Stimulated activated CD4-positive, alpha-beta T cell treated with anti-CD3 and anti-CD28 coated beads, Interleukin-12 subunit alpha, Interleukin-12 subunit beta, amount 100 ng/mL, for 48 hours (primary cell): ENCODE measurements at places on chromosomes 3 and 15.
A peak's percentile ranks its signal among the peaks of the same experiment; 100 is the strongest.

- DNase-seq, result no peak
These were observed 18.7 kb upstream of the HES1 start for GRCh38 chr3:194117104-194117845.

DNA sequence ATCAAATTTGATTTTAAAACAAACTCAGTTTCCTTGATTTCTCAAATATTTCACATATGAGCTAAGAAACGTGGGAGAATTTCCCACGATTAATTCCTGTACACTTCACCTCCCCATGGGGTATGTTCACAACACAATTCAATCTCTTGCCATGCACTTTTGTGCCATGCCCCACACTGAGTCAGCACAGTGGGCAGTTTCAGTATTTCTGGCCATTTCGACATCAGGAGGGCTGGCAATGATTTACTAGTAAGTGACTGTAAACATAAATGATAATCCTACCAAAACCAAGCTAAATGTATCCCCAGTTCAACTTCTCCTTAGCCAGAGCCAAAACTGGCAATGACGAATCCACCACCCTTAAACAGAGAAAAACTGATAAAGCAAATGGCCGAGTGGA is 293.6 kb downstream of the FGF12 start:
- no peak for DNase-seq

GRCh38 chr3:49930168-49930690 is 618 bp upstream of the MON1A start:
- no peak for DNase-seq

- no peak for DNase-seq
These were observed 13.0 kb downstream of the NKTR start for GRCh38 chr3:42613462-42613861.

DNA sequence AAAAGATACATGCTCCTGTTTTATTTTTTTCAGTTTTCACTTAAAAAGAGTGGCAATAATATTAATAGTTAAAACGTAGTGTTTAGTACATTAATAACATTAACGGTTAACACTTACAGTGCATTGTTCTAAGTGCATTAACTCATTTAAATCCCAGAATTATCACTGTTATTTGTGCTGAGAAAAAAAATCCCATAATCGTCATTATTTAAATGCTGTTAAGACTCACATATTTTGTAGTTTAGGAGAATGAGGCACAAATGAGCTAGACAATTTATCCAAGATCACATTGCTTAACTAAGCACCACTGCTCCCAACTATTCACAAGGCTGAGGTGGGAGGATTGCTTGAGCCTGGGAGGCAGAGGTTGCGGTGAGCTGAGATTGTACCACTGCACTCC is 34.9 kb downstream of the CHAC1 start:
- DNase-seq, result no peak

GRCh38 chr3:186821429-186822387 is 15.4 kb upstream of the RFC4 start:
- DNase-seq, result no peak

DNA sequence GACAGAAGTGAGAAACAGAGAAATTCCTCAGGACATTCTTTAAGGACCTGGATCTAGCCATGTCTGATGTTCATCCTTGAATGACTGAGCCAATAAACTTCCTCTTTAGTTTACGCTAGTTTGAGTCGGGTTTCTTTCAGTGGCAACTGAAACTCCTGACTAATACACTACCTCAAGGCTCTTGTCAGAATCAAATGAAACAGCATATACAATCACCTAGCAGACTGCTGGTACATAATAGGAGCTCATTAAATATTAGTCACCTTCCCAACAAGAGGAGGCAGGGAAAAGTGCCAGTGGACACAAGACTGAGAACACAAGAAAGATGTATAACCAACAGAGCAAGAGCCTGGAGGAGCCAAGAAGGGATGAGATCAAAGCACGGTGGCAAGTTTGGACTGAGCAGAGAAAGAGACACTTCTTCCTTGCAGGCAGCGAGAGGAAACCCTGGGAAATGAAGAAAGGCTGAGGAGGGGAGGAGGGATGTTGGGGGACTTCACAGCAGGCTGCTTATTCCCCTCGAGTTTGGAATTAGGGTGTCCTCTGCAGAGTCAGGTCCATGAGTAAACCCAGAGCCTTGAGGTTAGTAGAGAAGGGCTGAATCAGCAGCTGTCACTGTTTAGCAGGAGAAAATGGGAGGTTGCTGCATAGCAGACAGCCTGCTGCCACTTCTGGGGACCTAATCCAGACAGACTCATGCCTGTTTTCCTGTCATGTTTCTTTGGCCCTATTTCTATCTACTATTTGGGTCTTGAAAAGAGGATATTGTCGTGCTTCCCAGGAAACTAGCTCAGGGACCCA is 73.3 kb downstream of the MRPL46 start:
- no peak for DNase-seq

GRCh38 chr15:27871078-27871901 is 227.8 kb downstream of the OCA2 start:
- DNase-seq, result no peak

- no peak for DNase-seq
These were observed 13.2 kb upstream of the STAB1 start for GRCh38 chr3:52481819-52482521.

DNA sequence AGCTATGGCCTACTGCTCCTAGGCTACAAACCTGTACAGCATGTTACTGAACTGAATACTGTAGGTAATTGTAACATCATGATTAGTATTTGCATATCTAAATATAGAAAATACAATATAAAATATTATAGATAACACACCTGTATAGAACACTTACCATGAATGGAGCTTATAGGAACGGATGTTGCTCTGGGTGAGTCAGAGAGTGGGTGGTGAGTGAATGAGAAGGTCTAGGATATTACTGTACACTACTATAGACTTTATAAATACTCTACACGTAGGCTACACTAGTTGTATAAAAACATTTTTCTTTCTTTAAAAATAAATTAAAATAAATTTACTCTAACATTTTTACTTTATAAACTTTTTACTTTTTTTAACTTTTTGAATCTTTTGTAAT is 224.0 kb upstream of the CBLB start:
- DNase-seq, result no peak

DNA sequence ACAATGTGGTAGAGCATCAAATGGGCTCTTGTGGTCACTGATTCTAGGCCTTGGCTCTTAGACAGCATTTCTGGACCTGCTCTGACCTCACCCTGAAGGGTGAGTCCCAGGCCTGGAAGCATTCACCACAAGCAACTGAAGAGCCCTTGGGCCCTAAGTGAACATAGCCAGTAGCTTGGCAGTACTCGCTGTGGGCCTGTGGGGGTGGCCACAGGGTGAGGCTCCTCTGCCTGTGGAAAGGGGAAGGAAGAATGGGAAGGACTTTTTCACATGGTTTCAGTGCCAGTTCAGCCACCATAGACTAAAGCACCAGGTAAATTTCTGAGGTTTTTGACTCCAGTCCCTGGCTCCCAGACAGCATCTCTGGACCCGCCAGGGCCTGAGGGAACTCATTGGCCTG is 5.1 kb upstream of the ZSCAN2 start:
- no peak for DNase-seq

- no peak for DNase-seq
These were observed 289.4 kb upstream of the IGF1R start for GRCh38 chr15:98358971-98359370.

GRCh38 chr3:113234028-113234427 is 22.7 kb downstream of the BOC start:
- DNase-seq, result no peak

GRCh38 chr3:57118254-57118653 is 46.9 kb downstream of the IL17RD start:
- no peak for DNase-seq

DNA sequence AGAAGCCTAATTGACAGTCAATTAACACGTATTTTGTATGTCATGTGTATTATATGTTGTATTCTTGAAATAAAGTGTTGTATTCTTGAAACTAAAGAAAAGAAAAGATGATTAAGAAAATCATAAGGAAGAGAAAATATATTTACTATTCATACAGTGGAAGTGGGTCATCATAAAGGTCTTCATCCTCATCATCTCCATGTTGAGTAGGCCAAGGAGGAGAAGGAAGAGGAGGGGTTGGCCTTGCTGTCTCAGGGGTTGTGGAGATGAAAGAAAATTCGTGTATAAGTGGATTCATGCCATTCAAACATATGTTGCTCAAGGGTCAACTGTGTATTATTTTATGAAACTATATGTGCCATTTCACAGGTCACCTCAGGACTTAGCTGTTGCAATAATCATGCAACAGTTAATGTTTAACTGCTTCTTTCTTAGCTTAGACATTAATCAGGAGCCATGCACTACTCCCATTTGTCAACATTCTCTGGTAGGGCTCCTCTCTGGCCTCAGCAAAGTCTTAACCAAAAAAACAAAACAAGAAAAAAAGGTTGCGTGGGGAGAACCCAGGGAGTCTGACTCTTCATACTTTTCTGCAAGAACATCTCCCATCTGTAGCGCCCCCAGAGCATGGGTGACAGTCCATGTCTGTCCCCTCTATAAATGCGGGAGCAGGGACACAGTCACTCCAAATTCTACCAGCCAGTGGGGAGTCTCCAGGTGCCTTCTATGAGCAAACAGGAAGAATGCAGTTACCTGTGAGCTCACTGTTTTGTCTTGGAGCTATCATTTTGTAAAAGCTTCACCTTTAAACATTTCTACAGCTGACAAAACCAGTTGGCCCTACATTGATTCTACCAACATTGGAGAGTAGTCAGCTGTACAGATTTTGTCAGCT is 19.9 kb upstream of the LRRC2 start:
- no peak for DNase-seq

- no peak for DNase-seq
These were observed 25.2 kb downstream of the OXNAD1 start for GRCh38 chr3:16290007-16290826.

DNA sequence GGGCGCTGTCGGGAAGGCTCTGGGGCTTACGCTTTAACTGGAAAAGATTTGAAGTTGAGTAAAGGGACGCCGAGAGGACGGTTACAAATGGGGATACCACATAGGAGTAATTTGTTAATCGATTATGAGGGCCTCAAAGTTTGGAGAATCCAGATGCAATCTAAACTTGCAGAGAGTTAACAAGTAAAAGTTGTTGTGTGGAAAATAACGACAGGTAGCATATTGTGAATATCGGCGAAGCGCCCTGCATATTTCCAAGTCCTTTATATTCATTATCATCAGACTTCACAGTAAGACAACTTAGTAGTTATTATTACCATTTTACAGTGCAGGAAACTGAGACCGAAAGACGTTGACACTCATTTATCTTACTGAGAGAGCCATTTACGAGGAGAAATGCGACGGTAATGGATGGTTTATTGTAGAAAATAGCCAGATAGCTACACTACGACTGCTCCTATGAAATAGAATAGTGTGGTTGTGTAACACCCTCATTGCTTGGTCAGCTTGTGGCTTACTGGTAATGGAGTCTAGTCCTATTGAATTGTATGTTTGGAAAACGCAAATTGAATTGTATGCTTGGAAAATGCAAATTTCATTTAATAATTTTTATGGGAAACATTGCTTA is 700 bp downstream of the MKRN2 start:
- no peak for DNase-seq

DNA sequence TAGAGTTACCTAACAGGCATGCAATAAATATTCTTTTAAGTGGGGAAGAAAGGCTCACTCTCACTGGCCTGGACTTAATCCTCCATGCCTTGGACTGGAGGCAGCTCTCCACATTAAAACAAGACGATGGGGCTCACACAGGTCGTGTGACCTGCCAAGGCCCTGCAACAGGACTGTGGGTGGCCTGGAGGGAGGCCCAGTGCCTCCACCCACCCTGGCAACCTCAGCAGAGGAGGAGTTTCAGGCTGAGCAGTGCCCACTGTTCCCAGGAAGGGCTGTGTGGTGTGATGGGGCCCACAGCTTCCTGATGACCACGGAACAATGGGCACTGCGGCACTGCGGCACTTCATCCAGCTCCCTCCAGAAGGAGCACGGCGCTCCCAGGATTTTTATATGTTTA is 5.5 kb downstream of the UROC1 start:
- no peak for DNase-seq

DNA sequence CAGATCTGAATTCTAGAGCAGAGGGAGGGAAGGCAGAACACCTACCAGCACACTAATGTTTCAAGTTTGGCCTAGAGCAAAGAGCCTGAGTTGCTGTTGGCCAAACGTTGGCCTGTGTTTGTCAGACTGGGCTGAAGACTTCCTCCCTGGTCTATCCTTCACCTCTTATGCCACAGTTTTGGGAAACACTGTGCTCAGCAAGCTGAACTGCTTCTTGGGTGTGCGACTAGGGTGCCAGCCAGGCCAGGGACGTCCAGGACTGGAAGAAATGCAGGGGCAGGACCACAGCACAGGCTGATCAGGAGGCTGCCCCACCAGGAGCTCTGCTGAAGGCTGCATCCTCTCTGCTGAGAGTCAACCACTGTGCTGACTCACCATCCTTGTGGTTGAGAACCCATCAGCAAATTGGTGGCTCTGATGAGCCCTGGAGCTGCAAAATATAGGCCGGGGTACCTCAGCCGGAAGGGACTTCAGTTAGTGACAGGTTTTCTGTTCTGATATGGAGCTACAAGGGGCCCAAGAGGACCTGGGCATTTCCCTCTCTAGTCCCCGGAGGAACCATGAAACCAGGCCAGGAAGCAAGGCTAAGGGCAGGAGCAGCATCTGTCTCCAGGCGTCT is 131.6 kb upstream of the RASGRP1 start:
- peak; percentile 62 for DNase-seq

GRCh38 chr15:30956216-30957124 is 35.0 kb downstream of the MTMR10 start:
- no peak for DNase-seq

- peak; percentile 10 for DNase-seq
These were observed 57.2 kb downstream of the NIPA2 start for GRCh38 chr15:22895465-22896190.

DNA sequence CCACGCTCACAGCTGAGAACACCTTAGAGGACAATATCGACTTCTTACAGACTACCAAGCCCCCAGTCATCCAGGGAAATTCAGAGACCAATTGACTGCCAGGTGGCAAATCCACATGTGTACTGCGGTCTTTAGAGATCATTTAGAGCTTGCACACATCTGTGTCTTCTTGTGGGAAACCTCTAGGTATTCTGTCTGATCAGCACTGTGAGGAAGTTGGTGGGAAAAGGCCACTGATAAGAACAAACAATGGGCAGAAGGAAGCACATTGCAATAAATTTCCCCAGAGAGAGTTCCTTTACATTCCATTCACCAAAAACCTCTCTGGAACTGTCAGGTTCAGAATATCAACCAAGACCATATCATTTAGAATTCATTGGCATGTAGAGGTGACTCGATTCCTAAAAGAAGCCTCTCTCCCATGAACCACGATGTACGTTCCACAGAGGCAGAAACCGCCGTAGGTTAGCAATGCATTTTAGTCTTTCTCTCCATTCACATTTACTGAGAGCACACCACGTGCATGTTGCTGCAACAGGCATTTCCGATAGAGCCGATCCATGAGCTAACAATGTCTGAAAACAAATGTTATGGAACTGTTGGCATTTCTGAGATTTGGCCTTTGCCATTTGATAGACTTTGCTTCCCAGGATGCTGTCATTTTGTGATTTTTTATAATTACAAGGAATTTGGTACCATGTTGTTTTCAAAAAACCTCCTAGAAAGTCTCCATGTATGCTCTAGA is 287.3 kb upstream of the TPRG1 start:
- DNase-seq, result no peak
